ENCODE measurements at places on chromosomes 2 and 18.

DNA sequence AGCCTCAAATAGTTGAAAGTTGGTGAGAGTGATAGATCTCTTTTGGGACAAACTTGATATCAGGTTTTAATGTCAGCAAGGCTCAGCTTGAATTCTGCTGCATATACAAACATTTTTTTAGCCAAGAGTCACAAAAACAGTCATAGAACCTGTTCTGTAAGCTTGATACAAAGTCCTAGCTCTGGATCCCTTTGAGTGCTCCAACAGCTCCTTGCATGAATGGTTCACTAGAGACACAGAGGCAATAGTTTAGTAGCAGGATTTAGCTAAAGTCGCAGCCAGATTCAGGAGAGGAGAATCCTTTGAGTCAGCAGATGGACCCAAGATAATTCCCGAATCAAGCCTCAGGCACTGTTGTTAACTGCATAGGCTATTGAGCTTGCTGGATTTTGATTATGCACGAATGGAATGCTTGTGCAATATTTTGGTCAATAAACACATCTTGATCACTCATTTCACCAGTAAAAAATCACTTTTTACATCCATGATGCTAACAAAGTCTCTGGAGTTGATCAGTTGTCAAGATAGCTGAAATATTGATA is 148.6 kb downstream of the KLHL14 start:
- no peak for DNase-seq

GRCh38 chr2:104746858-104747257 is 107.1 kb upstream of the POU3F3 start:
- no peak for DNase-seq

DNA sequence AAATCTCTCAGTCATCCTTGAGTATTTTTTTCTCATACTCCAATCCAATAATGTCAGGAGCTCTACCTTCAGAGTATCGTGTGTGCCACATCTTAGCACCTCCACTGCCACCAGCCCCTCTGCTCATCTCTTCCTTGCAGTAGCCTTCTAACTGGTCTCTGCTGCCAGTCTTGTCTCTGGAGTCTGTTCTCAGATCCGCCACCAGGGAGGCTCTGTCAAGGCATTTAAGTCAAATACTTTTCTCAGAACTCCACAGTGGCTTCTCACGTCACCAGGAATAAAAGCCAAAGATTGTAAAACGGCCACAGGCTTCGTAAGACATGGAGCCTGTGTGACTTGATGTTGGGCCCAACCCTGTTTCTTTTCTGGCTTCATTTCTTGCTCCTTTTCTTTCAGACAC is 7.1 kb downstream of the UNC50 start:
- DNase-seq = no peak

- no peak for DNase-seq
Measured at GRCh38 chr18:74982946-74983635, 225.8 kb downstream of the PTGR3 start.

DNA sequence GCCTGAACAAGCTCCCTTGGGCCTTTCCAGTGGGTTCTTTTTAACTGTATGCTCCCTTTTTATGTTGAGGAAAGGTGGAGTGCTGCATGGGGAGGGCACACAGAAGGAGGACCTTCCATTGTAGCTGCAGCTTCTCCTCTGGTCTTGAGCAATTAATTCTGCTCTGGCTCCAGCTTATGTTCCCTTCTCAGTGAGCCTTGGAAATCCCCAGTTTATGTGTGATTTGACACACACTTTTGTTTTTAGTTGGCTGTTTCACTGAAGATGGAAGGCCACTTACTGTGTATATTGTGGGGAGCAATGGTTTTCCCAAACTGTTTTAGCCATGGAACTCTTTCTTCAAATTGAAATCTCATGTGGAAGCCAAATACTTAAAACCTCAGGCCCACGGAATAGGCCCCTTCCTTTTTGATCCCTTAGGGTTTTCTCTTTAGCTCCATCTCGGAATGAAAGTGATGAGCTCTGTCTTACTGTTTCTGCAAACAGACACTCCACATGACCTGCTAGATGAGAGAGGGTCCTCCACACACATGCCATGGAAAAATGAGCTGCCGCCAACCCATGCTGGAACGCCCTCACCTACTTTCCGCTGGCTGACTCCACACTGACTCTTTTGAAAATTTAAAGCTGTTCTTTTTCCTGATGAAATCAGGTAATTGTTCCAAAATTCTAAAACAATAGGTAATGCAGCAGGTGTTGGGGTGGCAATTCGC is 280.9 kb upstream of the SIX2 start:
- DNase-seq = no peak

- DNase-seq = no peak
Measured at GRCh38 chr2:29723255-29724001, 198.0 kb downstream of the ALK start.

GRCh38 chr18:78975292-78975691 is 4.3 kb upstream of the SALL3 start:
- DNase-seq = no peak

DNA sequence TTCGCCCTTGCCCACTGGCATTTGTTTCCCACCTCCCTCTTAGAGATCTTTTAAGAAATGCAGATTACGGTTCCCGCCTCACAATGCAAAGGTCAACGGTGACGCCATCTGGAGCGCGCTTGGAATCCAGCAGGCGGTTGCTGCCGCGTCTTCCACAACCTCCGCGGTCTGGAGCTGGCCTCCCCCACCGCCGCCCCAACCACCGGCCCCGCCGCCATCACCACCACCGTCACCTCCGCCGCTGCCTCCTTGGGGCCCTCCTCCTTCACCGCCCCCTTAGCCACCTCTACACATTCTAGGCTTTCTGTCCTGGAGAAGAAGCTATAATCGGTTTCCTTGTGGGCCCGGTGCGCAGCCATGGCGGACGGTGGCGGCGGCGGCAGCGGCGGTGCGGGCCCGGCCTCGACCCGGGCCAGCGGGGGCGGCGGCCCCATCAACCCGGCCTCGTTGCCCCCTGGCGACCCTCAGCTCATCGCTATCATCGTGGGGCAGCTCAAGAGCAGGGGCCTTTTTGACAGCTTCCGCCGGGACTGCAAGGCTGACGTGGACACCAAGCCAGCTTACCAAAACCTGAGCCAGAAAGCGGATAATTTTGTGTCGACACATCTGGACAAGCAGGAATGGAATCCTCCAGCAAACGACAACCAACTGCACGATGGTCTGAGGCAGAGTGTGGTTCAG is at the start of gene BOD1L2:
TSS of gene BOD1L2 (plus strand) at position 132 of the 681 bp plus-strand sequence. CDS start at position 358, 226 bp downstream.
- no peak for DNase-seq

DNA sequence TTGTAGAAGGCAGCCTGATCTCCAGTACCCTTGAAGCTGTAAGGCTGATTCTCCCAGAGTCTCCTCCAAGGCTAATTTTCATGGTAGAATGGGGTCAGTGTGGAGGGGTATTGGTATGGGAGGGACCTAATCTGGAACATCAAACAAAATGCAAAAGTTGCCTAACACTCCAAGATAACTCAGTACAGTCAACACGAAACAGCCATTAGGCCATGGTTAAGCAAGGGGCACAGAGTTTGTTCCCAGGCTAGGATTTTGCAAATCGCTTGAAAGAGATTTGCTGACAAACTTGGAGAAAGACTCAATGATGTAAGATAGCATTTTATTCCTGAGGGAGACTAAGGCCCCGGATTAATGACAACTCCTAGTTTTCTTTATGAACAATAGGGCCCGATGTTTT is 5.4 kb downstream of the PID1 start:
- no peak for DNase-seq

- DNase-seq = no peak
Measured at GRCh38 chr2:157840568-157841156, 35.5 kb downstream of the ACVR1 start.

DNA sequence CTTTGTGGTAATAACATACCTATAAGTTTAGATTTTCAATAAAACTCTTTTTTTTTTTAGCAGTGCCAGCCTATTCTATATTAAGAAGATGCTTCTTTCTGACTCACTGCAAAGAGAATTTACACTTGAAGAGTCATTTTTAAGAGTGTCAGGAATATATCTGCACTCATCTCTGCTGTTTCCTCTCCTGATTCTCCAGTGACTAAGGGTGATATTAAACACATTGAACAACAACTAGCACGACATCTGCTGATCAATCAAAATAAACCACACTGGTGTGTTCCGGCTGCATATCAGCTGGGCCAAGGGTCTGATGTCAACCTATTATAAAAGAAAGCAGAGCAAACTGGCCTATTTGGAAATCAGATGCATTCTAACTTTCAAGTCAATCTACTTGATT is 15.0 kb downstream of the RAB27B start:
- DNase-seq = no peak

- DNase-seq = no peak
Measured at GRCh38 chr2:23231865-23232264, 153.1 kb upstream of the KLHL29 start.

- no peak for DNase-seq
Measured at GRCh38 chr2:95017071-95017501, 8.4 kb upstream of the MAL start.

GRCh38 chr18:23230686-23231085 is 95.4 kb downstream of the CABLES1 start:
- DNase-seq = no peak

- no peak for DNase-seq
Measured at GRCh38 chr2:46382331-46383112, 85.3 kb downstream of the EPAS1 start.

DNA sequence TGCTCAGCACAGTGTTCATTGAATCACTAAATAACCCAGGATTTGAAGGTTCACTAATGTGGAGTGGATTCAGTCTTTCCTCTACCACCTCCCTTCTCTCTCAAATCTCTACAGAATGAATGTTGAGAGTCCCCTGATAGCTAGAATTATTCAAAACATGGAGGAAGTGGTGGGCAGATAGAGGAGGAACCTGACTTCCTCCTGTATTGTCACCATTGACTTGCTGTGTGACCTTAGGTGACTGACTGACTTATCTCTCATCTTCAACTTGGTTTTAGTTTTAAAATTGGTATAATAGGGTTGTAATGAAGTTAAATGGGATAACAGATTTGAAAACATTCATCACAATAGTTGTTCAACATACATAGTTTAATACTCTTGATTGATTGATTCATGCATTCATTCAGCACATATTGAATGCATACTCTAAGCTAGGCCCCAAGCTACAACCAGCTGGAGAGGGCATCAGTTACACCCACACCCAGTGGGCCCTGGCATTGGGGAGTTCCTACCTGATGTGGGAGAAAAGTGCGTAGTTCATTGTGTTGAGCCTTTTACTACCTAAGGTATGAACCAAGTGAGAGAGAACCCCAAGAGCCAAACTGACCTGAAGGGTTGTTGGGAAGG is 96.0 kb downstream of the WDR7 start:
- DNase-seq = no peak

DNA sequence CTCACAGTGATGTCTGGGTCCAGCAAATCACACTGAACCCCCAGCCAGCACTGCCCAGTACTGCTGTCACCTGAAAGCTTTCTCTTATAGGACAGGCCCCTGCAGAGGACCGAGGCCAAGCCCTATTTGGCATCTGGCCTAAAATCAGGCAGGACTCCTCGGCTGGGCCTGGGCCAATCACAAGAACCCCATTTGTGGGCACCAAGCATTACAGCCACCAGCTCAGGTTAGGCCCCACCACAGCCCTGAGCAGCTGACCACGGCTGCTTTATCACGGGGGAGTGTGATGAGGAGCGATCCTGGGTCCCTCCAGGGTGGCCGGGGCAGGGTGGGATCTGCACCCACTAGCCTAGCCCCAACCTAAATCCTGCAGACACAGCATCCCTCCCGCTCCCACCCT is 8.2 kb downstream of the BIN1 start:
- no peak for DNase-seq

Measured in activated T-cell treated with anti-CD3 and anti-CD28 coated beads, Interleukin-2, amount 50 U/mL, for 24 hours (primary cell).